Stimulated activated naive CD4-positive, alpha-beta T cell (primary cell): ENCODE measurements at places on chromosomes 1 and 21.

GRCh38 chr1:818618-819291 lies 105.0 kb upstream of the SAMD11 start:
- no peak for DNase-seq

DNA sequence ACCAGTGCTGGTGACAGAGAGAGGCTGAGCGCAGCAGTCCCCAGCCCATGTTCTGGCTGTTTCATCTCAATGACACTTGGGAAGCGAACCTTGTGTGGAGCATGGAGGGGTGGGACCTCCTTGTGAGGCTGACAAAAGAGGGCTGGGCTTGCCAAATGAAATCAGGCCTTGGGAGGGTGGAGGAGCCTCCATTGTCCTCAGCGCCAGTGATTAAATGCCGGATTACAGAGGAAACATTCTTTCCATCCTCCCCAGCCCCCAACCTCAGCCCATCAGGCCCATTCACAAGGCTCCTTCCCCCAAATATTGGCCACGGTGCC lies 63.3 kb upstream of the PAXBP1 start:
- no peak for DNase-seq

GRCh38 chr1:224540535-224540934 lies 75.6 kb upstream of the CNIH3 start:
- no peak for DNase-seq

- no peak for DNase-seq
Measured at GRCh38 chr1:8878448-8878697, at the start of gene ENO1. ENO1 (minus strand) TSS chr1:8878686; CDS start chr1:8874908, 3,778 bp downstream.

DNA sequence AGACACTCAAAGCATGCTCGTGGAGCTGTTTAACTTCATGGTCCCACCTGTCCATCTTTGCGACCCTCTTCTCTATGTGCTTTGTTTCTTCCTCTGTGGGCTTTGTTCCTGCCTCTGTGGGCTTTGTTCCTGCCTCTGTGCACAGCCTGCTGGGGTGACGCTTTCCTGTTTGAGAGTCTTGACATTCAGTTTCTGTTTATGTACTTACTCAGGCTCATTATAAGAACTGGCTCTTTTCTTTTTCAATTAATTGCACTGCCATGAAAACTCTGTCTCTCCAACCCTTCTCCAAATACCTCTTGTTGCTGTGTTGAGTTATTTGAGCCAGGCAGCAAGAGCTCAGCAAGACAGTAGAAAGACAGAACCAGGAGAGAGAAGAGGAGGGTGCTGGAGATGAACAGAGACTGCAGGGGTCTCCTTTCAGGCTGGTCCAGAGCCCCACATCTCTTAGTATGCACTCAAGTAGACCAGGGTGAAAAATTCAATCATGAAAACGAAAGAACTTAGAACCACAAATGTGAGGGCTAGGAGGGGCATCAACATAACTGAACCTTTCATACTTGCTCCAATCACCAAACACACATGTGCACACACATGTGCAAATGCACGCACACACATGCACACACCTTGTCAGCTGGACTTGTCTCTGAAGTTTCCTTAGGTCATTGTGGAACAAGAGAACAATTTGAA lies 88.3 kb upstream of the SGIP1 start:
- DNase-seq, result peak; percentile 64

DNA sequence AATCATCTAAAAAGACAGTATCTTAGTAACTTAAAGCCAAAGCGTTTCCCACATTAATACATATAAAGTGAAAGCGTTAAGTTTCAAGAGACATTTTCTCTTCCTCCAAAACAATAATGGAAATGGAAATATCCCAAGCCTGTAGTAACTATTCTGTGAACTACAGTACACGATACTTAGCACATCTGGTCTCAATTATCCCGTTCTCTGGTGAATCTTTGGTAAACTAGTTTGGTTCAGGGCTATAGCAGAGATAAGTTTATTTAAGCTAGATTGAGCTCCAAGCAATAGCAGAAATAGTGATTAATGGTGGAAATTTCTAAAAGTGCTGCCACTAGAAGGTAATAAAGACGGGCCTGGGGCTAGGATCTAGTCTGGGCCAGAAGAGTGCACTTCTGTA lies 55.2 kb downstream of the PCNX2 start:
- no peak for DNase-seq

- no peak for DNase-seq
Measured at GRCh38 chr1:86503406-86504136, 34.8 kb downstream of the CLCA1 start.

GRCh38 chr1:211684791-211685190 lies 9.4 kb upstream of the NEK2 start:
- DNase-seq, result no peak

- DNase-seq, result no peak
Measured at GRCh38 chr1:30679201-30679975, 44.0 kb downstream of the MATN1 start.

DNA sequence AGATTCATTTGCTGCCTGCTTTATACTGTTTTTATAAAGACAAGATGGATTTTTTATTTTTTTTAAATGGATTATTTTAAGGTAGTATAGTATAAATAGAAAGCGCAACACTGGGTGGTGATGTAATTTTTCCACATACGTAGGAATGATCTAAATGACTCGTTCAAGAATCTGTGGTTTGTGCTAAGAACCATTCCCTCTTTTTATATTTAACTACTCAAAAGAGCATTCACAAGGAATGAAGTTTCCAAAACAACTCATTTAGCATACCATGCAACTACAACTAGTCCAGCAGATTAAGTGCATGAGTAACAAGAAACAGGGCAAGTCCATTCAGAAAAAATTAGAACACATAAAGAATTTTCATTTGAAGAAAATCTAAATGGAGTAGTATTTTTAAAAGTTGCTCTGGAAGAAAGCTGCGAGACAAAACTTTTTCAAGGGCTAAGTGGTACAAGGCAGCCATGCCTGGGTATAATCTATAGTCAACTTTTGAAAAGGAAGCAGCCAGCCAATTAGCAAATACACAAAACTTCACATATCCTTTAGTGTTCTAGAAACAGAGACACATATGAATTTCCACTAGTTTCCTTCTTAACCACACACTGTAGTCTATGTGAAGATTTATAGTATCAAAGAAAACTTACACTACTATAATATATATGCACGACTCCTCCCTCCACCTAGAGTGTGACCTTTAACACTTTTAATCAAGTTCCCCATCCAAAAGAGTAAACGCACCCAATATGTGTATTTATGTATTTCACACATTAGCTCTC lies 23.4 kb downstream of the GTF2B start:
- DNase-seq, result no peak

DNA sequence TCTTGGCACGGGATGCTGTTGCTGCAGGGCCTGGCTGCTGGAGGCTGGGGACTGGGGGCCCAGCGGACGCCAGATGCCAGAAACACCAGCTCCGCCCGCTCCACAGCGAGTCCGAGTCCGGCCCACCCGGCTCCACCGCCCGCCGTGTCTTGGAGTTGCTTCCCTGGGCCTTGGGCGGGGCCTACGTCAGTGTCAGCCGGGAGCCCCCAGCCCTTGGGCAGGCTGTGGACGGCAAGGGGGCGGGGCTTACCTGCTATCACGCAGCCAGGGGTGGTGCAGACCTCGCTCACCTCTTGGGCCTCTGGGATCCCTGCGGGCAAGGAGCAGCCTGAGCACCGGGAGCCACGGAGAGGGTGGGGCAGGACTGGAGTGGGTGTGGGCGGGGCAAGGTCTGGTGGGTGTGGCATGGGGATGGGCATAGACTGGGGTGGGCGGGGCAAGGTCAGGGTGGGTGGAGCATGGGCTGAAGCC lies 21.8 kb downstream of the MMEL1 start:
- DNase-seq, result no peak

DNA sequence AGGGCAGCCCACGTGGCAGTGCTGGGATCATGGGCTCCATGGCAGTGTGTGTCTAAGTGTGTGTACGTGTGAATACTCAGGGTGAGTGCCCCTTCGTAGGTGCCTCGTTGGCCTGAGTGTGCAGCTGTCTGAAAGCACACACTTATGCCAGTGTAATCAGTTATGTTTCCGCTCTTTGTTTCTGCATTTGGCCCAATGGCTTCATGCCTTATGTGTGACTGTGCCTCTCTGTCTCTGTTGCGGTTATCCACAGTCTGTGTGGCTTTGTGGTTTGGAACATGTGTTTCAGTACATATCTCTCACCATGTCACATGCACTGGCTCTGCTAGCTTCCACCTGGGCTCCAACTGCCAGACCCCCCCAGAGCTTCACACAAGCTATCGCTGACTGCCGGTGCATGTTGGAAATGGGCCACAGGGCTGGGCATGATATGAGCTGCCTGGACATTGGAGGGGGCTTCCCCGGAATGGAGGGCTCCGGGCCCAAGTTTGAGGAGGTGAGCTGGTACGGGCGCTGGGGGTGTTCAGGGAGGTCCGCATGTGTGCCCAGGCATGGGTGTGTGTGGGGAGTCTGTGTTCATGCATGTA lies 70.3 kb upstream of the TINAGL1 start:
- DNase-seq, result no peak

DNA sequence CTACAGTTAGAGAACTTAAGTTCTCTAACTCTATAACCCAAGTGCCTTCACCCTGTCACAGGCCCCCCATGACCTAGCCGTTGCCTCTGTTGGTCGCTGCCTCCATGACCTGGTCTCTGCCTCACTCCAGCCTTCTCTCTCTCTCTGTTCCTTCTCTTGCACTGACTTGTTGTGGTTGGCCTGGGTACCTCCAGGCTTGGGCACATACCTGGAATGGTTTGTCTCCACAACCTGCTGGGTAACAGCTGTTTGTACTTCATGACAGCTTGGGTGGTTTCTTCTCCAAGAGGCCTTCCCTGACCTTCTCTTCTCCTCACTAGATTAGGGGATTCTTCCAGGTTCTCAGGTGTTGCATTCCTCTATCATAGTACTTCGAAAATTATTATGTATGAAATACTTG lies 371.6 kb upstream of the USP24 start:
- DNase-seq, result no peak

- DNase-seq, result no peak
Measured at GRCh38 chr1:114340892-114341291, 170.1 kb downstream of the TRIM33 start.

DNA sequence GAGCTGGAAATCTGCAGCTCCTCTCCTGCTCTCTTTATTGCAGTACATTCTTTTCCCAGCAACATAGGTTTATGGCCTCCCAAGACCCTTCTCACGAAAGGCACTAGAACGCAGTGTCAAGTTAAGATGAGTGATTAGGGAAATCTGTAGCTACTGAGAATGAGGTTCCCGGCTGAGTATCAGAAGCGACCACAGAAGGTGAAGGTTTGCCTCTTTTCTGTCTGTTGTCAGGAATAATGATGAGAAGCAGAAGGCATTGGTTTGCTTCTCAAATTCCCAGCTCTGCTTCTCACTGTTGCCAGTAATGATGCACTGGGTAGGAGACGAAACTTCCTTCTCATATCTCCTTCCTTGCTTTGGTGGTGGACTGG lies 128.4 kb downstream of the NTMT2 start:
- DNase-seq, result no peak

- no peak for DNase-seq
Measured at GRCh38 chr1:203189951-203190352, 3.4 kb upstream of the CHI3L1 start.

DNA sequence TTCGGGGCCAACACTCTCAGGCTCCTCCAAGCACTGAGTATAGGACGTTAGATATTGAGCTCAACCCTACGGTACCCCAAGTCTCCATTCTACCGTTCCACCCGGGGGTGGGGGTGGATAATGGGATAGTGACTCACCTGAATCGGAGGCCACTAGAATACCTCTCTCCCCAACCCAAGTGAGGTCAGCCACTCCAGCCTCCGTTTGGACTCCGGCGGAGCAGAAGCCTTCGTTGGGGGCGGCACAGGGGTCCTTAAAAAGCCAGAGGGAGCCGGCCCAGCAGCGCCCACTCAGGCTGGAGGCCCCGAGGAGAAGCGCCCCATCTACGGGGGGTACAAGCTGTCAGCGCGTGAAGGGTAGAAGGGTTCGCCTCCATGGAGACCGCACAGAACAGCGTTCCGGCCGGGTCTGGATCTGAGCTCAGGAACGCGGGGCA lies 556 bp downstream of the WDR77 start:
- no peak for DNase-seq

DNA sequence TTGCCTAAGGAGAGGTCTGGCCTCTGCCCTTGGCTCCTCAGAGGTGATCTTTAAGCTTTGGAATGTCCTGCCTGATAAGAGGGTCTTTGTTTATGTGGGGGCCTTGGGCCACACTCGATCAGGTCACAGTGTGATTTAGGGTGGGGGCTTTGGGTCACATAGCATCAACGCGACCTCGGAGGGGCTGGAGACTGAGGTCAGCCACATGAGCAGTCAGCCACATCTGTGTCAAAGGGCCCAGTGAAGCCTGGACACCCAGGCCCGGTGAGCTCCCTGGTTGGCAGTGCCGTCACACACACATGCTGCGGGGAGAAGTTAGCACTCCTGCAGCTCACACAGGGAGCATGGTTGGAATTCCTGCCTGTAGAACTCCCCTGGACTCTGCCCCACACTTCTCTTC lies 345.0 kb downstream of the NPHP4 start:
- no peak for DNase-seq

- DNase-seq, result no peak
Measured at GRCh38 chr1:112793631-112794565, 78.8 kb upstream of the PPM1J start.

- no peak for DNase-seq
Measured at GRCh38 chr1:217089361-217090014, 366.3 kb upstream of the ESRRG start.

DNA sequence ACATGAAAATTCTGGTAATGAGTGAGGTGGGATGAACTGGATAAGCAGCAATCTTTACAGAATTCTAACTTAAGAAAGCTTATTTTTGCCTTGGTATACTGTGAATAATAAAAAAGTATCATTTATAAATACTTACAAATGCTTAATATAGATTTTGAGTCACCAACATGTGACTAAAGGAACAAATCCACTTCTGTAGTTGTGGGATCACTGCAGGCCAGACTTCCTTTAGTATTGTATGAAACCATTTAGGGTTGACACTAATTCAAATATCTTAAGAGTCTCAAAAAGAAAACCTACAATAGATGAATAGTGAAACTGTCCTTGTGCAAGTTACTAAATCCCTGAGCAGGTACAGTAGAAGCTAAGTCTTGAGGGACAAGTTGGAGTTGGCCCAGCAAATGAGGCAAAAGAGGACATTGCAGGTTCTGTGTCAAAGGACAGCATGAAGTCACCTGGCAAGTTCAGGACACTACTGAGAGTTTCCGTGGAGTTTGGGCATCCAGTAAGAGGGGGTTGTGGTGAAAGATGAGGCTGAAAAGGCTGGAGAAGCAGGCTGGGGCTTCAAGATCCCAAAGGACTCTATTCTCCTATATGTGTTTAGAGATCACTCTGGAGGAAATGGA lies 5.9 kb upstream of the THEM4 start:
- no peak for DNase-seq
